ENCODE measurements at places on chromosomes 2 and 18.

DNA sequence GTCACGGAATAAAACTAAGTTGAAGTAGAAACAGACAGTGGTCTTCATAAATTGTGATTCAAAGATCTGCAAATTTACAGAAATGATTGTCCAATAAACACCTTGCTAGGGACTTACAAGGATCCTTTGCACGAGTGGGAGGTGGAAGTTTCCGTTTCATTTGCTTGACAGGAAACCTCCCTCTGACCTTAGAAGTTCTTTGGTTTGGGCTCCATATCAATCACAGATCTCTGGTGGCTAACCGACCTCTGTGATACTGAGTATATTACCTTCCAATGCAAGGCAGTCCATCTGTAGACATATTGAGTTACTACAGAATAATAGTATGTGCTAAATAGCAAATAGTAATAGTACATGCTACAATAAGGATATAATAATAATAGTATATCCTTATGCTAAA is 33.7 kb upstream of the RNF152 start:
- DNase-seq: no peak

- DNase-seq: no peak
Observed at GRCh38 chr2:50320721-50321120, 711.2 kb downstream of the NRXN1 start.

DNA sequence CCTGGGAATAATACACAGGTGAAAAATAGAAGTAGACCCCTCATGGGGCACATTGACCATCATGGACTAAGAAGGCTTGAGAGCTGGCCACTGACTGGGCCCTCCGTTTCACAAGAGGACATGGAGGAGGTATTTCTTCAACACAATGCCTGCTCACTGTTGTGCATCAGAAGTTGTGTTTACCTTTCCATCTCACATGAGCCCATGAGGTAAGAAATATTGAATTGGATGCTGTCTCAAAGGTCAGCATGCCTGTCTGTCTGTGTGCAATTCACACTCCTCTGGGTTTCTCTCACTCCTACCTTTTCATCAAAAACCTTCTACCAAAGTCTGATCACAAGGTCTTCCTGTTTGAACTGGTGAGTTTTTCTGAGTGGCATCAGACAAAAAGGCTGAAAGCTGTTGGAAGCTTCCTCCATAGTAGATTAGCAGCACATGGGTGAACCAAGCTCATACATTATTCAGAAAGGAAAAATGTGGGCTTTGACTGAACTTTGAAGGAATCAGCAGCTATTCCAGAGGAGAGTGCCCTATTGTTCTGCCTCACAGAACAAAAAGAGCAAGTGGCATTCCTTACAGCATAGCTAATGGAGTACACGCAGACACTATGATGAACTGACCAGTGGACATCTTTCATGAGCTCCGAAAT is 143.2 kb upstream of the RND3 start:
- DNase-seq: no peak

DNA sequence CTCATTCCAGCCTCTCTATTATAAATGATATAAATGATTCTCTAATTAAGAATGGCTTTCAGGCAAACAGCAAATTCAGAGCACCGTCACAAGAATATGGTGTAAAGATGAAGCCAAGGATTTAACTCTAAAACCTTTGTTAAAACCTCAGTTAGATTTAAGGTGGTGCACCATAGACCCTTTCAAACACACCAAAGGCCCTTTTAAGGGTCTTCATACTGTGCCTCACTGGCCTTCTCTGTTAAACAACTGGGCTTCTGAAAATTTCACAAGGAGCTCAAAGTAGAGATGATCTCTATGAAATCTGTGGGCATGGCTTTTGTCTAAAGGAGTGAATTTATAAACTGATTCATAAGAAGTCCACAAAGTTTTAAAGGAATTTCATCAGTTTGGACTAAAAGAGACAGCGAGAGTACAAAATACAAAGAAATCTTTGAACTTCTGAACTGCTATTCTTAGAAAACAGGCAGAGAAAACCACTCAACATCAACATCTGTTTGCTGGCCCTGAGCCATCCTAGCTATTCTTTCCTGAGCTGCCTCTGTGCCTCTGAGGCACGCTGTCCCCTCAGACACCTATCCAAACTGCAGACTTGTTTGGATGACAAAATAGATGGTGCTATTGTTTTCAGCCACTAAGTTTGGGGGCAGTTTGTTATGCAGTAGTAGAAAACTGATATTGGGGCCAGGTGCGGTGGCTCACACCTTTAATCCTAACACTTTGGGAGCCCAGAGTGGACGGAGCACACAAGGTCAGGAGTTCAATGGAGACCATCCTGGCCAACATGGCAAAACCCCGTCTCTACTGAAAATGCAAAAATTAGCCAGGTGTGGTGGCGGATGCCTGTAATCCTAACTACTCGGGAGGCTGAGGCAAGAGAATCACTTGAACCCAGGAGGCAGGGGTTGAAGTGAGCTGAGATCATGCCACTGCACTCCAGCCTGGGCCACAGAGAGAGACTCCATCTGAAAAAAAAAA is 72.9 kb upstream of the MYCN start:
- no peak for DNase-seq

Data from AG04449 (cell line).